ENCODE measurements at places on chromosomes 6 and 20.

- DNase-seq: no peak
Observed at GRCh38 chr6:6818078-6818639, 229.6 kb downstream of the LY86 start.

DNA sequence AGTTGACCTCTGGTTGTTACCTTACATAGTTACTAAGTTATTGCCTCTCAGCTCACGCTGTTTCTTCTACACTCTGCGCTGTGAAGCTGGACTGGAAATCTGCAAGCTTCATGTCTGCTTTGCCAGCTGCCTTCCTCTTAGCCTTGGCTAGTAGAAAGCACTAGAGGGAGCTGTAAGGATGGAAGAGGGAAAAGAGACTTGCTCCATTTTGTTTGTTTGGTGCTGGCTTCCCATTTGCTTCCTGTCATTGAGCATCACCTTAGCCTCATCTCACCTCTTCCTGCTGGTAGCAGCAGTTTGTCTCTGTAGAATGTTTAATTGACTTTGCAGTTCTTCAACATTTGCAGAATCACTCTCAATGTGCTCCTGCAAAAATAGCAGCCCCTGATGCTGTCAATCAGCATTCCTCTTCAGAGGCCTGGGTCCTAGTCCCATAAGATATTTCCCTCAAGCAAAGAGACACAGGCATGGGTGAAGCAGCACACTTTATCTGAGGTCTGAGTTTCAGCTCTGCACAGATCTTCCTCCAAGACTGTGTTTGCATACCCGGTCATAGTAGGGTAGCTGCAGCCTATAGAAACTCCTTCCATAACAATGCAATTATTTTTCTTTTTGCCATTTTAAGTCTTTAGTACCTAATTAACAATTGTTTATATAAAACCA, 302.2 kb upstream of the EPHA7 start:
- no peak for DNase-seq

GRCh38 chr20:20668639-20669038, 43.8 kb downstream of the RALGAPA2 start:
- DNase-seq: no peak

DNA sequence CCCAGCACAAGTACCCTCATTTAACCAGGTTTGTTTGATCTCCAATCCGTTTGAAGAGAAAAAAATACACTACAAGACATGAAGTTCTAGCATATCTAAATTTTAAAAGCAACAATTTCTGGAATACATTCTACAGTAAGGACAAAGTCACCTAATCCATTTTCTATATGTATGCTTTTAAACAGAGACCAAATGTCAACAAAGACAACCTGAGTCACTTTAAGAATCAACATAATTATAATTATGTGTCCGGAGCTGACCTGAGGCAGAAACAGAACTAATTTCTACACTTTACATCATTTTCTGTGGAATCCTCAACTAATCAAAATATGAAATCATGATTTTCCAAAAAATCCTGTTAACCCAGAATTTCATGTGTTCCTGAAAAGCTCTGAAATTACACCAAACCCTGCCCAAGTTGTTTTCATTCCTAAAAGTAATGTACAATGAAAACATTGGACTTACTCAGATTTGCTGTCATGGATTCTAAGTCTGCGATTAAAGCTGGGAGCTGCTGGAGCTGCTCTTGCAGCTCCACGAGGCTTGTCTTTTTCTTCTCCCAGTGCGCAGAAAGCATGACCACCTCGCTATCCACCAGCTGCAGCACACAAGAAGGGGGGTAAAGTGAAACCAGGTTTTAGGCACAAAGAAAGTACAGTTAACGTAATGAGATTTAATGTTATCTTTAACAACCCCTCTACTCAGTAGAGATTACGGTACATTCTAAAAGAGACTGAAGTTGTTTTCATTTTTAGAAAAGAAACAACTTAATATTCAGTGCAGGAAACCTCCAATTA, 35.8 kb downstream of the DTNBP1 start:
- no peak for DNase-seq

GRCh38 chr6:139625081-139625939, 250.9 kb upstream of the CITED2 start:
- no peak for DNase-seq

DNA sequence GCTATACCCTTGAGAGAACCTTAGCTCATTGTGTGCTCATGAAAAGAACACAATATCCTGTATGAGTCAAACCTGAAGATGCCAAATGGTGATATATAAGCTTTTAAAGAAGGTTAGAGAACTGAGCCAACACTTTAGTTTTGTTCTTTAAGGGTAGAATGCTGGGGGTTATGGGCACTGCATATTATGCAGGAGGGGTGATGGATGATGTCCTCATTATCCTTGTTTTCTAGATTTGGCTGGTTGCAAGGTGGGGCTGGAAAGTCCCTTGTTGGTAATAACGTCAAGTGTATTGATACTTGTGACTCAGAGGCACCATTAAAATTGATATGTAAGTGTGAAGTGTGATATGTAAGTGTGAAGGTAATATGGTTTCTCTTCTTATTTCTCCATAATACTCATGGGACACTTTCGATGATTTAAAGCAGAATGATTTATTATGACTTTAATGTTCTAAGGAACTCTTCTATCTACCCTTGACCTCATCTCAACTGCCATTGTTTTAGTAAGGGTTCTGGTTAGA, 113.7 kb upstream of the DTNBP1 start:
- DNase-seq: no peak

DNA sequence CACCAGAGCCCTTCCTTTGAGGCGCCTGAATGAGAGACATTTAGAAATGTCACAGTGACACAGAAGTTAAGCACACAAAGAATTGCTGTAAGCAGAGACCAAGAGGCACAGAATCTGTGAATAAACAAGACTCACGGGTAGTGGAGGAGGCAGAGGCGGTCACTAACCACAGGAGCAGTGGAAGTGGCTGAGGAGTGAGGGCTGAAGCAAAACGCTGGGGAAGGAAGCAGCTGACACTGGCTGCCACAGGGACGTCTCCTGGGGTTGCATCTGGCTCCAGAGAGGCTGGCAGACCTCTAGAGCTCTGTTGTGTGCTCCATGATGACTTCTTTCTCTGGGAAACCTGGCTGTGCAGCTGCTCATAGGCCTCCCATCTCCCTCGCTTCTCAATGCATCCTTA, 65.0 kb upstream of the SLC2A12 start:
- DNase-seq: no peak

DNA sequence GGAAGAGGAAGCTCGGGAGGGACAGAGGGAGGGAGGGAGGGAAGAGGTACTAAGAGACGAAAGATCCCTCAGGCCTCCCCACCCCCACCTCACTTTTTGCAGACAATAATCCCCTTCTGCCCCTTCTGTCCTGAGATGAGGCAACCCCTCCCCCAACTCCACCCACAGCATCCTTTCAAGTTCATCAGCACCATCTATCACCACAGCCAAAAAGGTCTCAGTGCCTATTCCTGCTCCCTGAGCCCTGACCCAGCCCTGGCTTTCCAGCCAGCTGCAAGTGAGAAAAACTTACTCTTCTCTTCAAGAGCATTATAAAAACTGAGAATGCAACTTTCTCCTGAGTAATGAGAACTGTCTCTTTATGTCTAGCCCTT, 133.2 kb upstream of the LRFN2 start:
- no peak for DNase-seq

DNA sequence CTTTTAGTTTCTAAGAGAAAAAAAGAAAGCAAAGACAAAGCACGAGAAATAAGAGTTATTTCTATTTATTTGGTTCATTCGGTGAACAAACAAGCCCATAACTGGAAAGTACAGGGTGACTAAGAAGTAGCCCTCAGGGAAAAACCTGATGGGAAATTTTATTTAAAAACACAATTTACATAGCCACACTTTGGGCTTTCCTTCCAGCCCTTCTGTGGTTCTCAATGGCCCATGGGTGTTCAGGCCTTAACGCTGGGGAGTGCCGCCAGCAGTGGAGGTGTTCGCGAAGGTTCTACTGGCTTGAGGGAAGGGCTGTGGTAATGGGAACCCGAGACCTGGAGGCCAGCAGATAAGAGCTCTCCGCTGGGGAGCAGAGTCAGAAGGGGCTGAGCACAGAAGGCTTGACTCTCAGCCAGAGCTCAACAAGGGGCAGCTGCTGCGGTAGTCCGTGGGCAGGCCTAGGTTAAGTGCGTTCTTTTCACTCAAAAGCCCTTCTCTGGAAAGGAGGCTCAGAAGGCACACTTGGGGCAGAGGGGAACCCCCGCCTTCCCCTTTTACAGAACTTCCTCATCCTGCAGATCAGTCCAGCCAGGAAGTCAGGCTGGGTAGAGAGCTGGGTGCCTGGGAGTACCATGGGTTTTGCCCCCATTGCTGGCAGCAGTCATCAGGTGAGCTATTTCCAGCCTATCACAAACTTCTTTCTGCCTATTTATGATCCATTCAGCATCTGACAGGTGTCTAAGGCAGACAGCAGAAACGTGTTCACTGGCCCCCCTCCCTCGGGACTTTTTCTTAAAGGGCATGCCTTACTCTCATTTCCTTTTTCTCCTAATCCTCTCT, 8.8 kb upstream of the CD83 start:
- DNase-seq: no peak

GRCh38 chr6:74058606-74059005, 362.6 kb downstream of the CD109 start:
- DNase-seq: no peak

- no peak for DNase-seq
Observed at GRCh38 chr6:111791415-111791814, 81.8 kb downstream of the FYN start.

- no peak for DNase-seq
Observed at GRCh38 chr20:20267685-20268370, 100.1 kb upstream of the INSM1 start.

GRCh38 chr20:62606016-62606415, 36.3 kb upstream of the SLCO4A1 start:
- no peak for DNase-seq

DNA sequence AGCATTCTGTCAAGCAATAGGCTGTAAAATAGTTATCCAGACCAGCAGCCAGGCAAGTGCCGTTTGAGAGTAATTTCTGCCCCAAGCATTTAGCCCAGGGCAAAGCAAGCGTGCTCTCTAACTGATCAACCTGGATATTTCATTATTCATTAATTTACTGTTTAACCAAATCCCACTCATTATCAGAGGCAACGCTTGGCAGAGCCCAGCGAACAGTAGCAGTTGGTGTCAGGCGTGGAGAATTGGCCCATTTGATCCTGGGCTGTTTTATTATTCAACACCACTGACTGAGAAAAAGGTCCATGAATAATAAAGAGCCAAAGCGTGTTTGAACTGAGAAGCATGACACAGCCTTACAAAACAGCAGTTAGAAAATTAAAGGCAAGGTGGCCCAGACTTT, 35.3 kb downstream of the TFAP2B start:
- no peak for DNase-seq

- no peak for DNase-seq
Observed at GRCh38 chr20:43032459-43032858, 157.2 kb downstream of the PTPRT start.

GRCh38 chr20:21523281-21523868, 9.5 kb upstream of the NKX2-2 start:
- no peak for DNase-seq

- no peak for DNase-seq
Observed at GRCh38 chr20:58981628-58982364, 740 bp downstream of the NELFCD start.

GRCh38 chr6:22152841-22153240, 144.0 kb downstream of the PRL start:
- DNase-seq: no peak

- peak; percentile 43 for DNase-seq
Observed at GRCh38 chr6:32087574-32088486, 21.3 kb downstream of the TNXB start.

GRCh38 chr20:3777716-3778629, 3.3 kb downstream of the SPEF1 start:
- DNase-seq: no peak

GRCh38 chr6:145116591-145117178, 618.6 kb downstream of the EPM2A start:
- DNase-seq: no peak

GRCh38 chr6:150529646-150530045, 70.0 kb upstream of the PLEKHG1 start:
- DNase-seq: no peak

- DNase-seq: no peak
Observed at GRCh38 chr6:75849329-75850025, 100.4 kb downstream of the MYO6 start.
